ENCODE measurements at places on chromosomes 4 and X. TPM values are rescaled to one million over a fixed set of nuclear protein-coding genes. Genes with fewer than 3 reads are reported as not detected.

Gene TEX13B
- not detected for total RNA-seq

Gene CHRDL1
- total RNA-seq: 3.8 TPM

Gene FRMPD4
- total RNA-seq: 1.6 TPM

Gene MAPK10
- 39.9 TPM for total RNA-seq

Gene HS3ST1
- under 0.01 TPM for total RNA-seq

Gene CLNK
- total RNA-seq: not detected

Gene VBP1
- 50.6 TPM for total RNA-seq

Gene RNF150
- 0.26 TPM for total RNA-seq

Gene CNGA2
- not detected for total RNA-seq

Gene MAOB
- total RNA-seq: 5.5 TPM

Gene AKAP4
- not detected for total RNA-seq

Gene MSL3
- 13.5 TPM for total RNA-seq

Gene ATP1B4
- total RNA-seq: not detected

Measured in bronchial smooth muscle cell (primary cell).